Stimulated activated CD4-positive, alpha-beta T cell treated with anti-CD3 and anti-CD28 coated beads, Interleukin-1b, Interleukin-23, amount 100 ng/mL, for 1 hour (primary cell): ENCODE measurements at places on chromosomes 16 and 17.

- no peak for DNase-seq
Observed at GRCh38 chr16:68284847-68285246, 20.5 kb downstream of the SLC7A6 start.

DNA sequence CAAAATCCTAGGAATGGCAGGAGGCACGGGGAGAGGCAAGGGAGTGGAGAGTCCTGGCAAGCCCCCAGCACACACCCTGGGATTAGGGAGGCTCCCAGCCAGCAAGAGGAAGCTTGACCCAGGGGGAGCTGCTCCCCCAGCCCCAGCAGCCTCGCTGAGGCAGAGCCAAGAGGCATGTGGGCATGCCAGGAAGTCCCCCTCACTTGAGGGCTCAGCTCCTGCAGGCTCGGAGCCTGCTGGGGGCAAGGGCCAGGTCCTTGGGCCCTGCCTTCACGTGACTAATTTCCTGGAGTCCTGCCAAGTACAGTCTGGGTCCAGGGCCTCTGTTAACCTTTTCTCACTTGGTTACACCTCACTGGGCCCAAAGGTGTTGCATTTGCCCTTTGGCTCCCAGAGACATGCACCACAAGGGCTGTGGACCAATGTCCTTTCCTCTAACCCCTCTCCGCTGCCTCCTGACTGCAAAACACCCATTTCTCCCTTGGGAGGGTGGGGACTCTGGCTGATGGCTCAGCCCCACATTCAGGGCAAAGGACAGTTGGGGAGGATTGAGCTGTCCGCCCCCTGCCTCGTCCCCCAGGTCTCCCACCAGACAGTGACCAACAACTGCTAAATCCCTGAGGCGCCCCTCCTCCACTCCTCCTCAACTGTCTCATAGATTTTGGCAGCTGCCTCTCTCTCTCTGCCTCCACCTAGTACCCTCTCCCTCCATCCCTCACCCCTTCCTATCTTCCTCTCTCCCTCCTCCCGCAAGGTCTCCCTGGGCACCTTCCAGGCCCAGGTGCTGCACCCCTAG, 4.4 kb upstream of the SLC47A2 start:
- DNase-seq = no peak

- no peak for DNase-seq
Observed at GRCh38 chr17:12691173-12691572, 25.5 kb downstream of the MYOCD start.

DNA sequence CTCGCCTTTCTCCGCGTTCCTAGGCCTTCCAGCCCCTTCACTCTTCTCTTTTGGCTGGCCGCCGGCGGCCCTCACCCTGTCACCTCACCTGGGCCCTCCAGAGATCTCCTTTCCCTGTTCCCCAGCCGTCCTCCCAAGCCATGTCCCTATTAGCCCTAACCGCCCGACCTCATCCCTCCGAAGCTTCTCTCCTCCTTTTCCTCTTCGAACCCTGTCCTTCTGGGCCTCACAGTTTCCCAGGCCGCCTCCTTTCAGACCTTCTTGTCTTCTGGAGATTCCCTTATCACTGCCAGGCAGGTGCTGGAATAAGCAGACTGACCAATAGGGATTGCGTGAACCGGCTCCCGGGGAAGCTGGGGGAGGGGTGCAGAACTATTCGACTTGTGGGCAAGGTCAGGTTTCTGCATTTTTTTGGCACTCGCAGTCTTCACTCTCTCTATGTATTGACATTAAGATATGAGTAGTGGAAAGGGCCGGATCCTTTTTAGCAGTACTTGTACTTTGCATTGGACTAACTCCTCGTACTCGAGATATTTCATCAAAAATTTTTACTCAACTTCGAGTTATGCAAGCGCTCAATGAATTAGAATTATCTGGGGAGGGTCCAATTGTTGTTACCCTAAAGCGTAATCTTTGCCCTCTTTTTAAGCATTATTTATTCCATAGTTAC, 690 bp downstream of the RHOT1 start:
- DNase-seq = no peak

DNA sequence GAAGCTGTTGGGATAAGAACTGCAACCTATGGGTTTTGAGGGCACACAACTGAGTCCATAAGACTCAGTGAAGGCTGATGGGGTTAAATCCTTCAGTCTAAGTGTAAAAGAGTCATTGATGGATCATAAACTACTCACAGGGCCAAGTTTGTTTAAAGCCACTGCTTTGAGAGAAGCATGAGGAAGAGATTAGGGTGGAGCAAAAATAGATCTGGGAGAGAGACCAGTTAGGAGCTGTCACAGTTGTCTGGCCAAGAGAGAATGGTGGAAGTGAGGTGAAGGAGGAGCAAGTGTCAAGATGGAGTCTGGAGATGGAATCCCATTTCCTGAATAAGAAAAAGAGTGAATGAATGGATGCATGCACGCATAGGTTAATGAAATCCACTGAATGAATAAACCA, 379.1 kb upstream of the CDH11 start:
- DNase-seq = no peak

GRCh38 chr17:75875940-75876189, 2.5 kb downstream of the TRIM47 start:
- DNase-seq = no peak

DNA sequence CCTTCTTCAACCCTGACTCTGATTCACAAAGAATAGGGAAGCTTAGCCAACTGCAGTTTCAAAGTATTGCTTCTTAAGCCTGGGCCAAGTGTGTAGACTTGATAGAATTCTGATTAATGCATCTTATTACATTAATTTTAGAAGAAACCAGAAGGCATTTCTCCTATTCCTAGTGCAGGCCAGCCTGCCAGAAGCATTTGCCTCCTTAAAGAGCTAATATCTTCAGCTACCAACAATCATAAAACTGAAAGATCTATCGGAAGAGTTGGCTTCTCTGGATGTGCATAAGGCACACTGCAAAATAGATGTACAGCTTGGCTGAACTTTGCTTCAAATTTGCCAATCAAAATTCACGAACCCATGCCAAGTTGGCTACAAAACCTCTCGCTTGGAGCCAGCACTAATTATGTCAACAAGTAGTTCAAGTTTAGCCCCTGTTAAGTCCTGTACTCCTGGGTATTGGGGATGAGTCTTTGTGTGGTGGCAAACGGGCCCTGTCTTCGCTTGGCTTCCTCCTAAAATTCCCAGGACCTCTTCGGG, 717.8 kb downstream of the WWOX start:
- no peak for DNase-seq

DNA sequence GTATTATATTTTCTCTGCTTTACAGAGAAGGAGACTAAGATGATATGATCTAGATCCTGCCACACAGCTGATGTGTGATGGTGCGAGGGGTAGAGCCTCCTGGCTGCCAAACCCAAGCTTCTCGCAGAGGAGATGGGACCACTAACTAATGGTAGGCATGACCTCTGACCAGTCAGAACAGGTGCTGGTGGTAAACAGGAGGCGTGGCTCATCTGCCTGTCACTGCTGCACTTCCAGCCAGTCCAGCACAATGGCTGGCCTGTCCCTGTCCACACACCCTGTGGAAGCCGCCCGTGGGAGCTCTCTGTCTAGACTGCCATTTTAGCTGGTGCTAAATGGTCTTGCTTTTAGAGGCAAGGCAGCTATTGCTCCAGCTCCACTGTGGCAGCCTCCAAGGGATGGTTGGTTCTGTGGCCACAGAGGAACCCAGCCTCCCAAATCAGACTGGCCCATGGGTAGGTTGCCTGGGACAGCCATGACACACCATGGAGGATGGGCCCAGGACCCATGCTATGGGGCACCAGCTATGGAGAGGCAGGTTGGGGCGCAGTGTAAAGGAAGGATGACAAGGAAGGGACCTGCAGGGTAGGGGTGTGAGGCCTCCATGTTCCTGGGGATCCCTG, 86.7 kb downstream of the KSR1 start:
- no peak for DNase-seq

GRCh38 chr17:6578491-6578890, 22.1 kb upstream of the PITPNM3 start:
- no peak for DNase-seq

DNA sequence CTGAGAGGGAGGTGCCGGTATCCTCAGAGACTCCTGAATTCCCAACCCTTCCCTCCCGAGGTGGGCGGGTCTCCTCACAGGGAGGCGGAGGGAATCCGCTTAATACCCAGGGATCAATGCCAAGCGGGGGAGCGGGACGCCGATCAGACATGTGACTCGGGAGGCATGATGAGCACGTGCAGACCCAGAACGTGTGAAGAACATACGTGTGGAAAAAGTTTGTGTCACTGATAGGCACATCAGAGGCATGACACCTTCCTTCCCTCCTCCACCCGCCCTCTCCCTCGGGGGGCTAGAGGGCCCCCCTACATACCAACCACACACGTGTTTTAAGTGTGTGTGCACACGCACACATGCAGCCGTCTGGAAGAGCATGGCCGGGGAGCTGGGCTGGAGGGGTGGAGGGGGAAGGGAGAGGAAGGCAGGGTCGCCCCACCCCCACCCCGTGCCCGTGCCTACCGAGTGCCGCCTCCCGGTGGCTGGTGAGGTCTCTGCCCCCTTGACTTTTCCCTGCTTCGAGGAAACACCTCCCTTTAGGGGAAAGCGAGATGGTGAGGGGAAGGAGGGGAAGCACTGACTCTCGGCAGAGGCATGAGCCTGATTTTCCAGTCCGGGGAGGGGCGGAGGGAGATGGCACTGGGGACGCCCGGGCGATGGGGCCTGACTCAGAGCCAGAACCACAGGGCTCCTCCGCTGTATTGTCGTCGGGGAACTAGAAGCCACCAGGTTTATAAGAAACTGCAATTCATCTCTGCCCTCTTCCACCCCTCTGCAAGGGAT, 12.1 kb upstream of the TBX21 start:
- DNase-seq = peak; percentile 78

- DNase-seq = no peak
Observed at GRCh38 chr17:66667090-66667489, 167.8 kb upstream of the CACNG5 start.

- DNase-seq = no peak
Observed at GRCh38 chr17:63001689-63002394, 35.8 kb downstream of the TANC2 start.

DNA sequence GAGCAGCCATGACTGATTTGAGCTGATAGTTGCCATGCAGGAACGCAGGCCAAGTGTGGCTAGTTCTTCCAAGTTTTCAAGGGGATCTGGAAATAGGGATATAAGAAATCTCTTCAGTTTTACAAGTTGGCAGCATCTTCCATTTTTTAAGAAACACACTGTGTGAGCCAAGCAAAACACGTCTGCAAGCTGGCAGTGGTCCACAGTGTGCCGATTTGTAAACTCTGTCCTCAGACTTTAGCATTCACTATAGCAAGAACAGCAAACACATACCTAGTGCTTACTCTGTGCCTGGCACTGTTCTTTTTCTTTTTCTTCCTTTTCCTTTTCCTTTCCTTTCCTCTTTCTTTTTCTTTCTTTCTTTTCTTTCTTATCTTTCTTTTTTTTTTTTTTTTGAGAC, 2.9 kb downstream of the ORAI3 start:
- DNase-seq = no peak

DNA sequence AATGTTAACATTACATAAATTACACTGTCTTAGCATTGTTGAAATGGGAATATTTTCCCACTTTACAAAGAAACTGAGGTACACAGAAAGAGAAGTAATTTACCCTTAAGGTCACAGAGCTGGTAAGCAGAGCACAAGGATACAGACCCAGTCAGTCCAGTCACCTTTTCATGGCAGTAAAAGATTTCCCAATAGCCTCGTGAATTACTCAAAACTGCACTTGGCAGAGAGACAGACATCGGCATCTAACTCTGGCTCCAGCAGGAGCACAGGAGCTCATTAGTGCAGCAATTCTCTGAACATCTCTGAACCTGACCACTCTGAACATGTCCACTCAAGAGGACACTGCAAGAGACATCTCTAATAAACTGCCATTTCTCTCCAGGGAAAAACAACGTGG, 3.1 kb downstream of the TEX2 start:
- no peak for DNase-seq

DNA sequence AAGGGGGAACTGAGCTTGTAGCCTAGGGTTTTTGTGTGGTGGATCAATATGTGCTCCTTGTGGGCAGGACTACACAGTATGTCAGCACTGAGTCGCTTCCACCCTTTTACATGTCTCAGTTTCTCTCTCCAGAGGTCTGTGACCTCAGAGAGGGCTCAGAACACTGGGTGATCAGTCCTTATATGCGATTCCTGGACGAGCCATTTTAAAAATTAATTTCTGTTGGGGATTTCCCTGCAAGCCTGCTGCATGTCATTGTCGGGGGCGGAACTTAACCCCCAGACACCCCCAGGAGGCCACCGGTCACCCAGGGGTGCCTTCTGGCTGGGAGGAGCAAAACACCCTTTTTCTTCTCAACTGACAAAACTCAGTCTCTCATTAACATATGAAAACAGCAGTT, 14.1 kb downstream of the DHRS7B start:
- no peak for DNase-seq

DNA sequence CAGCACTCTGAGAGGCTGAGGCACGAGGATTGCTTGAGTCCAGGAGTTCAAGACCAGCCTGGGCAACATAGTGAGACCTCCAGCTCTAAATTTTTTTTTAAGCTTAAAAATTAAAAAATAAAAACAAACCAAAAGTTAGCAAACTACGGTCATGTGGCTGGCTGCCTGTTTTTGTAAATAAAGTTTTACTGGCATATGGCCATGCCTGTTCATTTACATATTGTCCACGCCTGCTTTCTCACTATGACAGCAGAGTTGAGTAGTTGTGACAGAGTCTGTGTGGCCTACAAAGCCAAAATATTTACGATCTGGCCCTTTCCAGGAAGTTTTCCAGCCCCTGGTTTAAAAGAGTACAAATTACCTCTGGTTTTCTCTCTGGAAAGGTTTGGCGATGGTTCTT, 3.3 kb downstream of the SLX4 start:
- DNase-seq = no peak

DNA sequence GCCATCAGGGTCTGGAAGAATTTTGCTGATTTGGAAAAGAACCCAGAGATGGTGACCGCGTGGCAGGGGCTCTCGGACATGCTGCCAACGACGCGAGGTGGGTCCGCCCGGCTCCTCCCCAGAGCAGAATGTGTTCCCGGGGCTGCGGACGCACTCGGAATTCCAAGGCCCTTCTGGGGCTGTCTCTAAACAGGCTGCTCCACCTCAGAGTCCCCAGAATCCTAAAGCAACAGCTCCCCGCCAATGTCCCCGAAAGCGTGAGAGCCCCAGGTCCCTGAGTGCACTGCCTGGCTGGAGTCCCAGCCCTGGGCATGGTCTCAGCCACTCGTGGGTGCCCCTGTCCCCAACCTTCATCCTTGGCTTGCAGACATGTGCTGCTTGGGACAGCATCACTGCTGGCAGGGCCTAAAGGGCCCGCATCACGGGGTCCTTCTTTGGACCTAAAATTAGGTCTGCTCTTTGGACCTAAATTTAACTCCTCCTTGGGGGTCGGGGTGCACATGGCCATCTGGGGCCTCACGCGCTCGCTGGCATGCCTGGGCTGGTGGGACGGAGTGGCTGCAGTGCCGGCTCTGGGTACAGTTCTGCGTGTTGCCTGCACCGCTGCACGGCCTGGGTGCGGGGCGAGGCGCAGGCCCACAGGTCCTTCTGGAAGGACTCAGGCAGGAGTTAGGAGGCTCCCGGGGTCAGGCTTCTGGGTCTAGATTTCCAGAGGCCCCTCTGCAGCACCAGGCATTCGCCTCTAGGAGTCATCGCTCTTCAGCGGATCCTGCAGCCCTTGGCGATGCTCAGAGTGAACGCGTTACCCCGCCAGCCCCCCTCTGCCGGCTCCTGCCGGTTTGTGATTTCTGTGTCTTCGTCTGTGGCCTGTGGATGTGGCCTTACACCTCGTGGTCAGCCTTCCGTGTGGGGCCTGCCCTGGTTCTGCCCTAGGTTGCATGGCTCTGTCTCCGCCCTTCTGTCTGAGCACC, 41.9 kb upstream of the CHMP6 start:
- no peak for DNase-seq

GRCh38 chr16:79593074-79593531, 7.4 kb downstream of the MAF start:
- DNase-seq = no peak

- DNase-seq = no peak
Observed at GRCh38 chr16:23869052-23869451, 33.3 kb downstream of the PRKCB start.
